Left forelimb (tissue), 1 donor: ENCODE measurements at places on chromosomes 11 and 22.

DNA sequence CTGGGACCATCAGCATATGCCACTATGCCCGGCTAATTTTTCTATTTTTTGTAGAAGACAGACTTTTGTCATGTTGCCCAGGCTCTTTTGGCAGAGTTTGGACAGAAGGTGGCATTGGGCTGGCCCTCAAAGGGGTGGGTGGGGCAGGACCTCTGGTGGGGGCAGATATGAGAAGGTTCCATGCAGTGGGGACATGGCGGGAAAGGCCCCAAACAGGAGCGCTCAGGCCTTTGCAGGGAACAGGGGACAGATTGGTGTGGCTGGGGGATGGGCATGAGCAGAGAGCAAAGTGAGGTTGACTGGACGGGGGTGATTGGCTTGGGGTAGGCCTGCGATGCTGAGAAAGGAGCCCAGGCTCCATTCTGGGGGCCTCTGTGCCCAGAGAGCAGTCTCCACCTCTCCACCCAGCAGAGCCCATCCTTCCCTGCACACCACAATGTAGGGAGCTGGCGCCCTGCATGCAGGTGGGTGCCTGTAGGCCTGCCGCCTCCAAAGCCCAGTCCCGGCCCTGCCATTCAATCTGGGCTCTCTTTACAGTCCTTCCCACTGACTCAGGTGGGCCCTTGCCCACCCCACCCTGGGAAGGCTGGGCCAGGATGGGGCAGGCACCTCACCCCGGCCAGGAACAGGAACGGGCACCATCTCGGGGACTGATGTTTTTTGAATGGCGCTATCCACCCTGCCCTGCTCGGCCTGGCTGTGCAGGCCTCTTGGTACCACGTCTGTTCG, 98.7 kb downstream of the MORC2 start:
- peak; percentile 33 for DNase-seq

DNA sequence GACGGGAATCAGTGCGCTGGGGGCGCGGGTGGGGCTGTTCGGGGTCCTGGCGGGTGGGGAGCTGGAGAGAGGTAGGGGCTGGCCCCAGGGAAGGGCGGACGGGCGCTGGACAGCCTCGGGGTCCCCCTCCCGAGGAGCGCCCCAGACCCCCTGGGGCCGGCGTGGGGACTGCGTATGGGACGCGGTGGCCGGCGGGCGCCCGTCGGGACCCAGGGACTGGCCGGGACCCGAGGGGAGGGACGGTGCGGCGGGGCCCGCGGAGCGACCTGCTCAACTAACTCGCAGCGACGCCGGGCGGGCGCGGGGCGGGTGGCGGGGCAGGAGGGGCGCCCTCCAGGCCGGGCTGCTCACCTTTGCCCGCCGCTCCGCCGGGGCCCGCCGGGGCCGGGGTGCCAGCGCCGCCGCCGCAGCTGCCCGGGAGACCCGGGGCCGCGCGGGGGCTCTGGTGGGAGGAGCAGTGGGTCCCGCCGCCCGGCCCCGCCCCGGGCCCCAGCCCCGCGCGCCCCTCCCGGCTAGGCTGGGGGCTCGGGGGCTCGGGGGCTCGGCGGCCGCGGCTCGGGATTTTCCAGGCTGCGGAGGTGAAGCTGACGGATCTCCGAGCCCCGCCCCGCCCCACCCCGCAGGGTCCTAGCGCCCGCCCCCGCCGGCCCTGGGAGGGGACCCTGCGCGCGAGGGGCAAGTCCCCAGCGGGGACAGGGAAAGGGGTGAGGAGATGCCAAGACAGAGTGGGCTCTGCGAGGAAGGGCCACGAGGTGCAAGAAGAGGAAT, 12.3 kb downstream of the STARD10 start:
- DNase-seq: peak; percentile 71

GRCh38 chr11:72642043-72642883, 32.0 kb downstream of the PDE2A start:
- DNase-seq: no peak

- no peak for DNase-seq
These were observed 6.2 kb downstream of the TUB start for GRCh38 chr11:8087185-8087584.

GRCh38 chr11:64872790-64873488, 5.5 kb downstream of the EHD1 start:
- no peak for DNase-seq

GRCh38 chr22:22348127-22348814, 103.7 kb downstream of the VPREB1 start:
- DNase-seq: no peak

DNA sequence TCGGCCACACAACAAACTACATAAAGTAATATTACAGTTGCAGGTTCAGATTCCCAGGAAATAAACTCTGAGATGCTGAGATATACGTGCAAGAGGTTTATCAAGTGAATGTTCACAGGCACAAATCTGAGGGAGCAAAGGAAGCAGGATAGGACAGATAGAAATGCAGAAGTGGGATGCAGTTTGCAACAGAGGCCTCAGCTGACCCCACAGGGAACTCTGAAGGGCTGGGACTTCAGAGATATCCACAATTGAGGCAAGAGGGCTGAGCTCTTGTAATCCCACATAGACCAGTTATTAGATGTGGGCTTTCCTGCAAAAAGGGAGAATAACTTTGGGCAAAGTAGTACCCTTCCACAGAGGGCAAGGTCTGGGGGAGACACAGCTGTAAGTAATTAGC, 25.4 kb upstream of the ARHGAP20 start:
- no peak for DNase-seq

DNA sequence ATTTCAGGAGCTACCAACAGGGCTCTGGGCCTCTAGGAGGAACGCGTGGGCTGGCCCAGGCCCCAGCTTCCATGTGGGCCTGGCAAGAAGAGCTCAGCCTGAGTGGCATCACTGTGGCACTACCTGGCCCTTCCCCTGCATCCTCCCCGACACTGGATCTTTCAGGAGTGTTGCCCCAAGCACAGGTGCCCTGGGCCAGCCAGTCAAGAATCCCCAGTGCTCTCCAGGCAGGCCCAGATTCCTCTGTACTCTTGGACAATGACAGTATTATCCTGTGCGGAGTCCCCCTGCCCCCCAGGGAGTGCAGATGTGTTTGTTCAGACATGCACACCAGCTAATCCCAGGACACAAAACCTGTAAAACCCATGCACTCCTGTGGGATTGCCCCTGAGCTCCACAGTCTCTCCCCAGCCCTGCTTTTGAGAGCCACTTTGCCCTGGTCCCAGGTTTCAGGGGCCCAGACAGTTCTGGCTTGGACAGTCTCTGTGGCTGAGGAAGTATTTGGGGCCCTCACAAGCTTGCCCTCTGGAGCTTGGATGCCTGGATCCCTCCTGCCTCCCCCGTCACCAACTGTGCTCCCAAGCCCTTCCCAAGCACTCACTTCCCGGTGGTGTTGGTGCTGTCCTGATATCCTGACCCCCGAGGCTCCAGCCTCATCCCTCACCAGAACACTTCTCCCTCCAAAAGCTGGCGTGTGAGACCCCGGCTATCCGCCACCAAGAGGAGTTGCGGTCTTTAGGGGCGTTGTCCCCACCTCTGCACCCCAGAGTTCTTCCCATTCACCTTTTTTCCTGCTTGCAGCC, 39.9 kb downstream of the KCNC1 start:
- DNase-seq: no peak

DNA sequence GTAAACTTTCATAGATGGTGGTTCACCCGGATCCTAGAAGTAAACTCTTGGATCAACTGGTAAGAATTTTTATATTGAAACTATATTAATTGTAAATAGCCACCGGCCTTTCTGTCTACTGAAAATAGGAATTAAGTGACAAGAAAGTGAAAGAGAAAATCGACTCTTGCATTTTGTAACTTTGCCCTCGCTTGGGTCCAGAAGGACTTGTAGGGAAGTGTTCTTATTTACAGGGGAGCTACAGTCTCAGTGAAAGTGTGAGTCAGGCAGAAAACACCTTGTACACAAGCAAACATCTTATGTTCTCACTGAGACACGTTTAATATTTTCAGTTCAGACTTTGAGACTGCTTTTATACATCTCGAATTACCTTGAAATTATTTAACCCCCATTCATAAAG, 238.9 kb downstream of the BLID start:
- DNase-seq: no peak

DNA sequence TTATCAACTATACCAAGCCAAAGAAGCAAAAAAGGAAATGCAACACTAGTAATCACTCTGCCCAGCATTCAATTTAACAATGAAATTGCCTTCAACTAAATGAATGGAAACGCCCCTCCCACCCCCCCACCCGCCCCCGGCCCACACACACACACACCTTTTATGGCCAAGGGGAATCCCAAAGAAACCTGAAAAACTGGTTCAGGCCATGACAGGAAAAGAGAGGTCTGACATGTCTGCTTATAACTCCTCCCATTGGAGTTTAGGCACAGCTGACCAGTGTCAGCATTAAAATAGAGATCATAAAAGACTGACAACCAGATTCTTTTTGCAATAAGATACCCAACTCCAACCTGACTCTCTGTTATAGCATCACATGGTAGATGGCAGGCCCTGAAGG, 42.6 kb downstream of the ACER3 start:
- no peak for DNase-seq

- DNase-seq: no peak
These were observed 301.9 kb upstream of the ZC3H12C start for GRCh38 chr11:109791337-109791736.

DNA sequence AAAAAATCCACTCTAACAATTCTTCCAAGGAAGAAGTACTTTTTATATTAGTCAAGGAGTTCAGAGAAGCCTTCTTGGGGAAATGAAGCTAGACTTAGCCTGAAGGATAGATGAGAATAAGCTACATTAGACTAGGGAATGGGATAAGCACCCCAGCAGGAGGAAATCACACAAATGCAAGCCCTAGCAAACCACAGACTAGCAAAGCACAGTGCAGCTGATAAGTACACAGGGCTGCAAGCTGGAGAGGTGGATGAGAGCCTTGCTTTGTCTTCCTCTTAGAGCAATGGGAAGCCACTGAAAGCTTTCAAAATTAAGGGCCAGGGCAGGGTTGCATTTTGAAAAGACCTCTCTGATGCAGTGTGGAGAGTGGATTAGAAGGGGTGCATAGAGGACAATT, 946.2 kb downstream of the LRRC4C start:
- DNase-seq: no peak

DNA sequence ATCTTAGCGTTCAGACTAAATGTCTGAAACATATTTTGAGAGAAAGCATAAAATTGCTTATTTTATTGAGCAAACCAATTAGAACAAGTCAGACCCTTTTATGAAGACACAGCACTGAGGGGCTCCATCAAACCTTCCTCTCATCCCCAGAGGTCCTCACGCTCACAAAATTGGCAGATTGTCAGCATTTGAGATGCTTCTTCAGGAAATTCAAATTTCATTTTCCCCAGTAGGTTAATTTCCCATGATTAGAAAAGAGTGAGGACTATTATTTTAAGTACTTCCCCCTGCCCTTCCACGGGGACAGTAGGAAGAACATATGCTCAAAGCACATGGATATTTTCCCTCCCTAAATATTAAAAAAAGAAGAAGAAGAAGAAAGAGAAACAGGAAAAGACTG, 851.8 kb downstream of the BRD1 start:
- no peak for DNase-seq

- DNase-seq: no peak
These were observed 21.4 kb downstream of the TMPRSS6 start for GRCh38 chr22:37088108-37088605.

GRCh38 chr11:3853545-3853842, 2.0 kb upstream of the STIM1 start:
- no peak for DNase-seq

GRCh38 chr22:36643033-36643432, 60.5 kb downstream of the CACNG2 start:
- no peak for DNase-seq

GRCh38 chr22:50505776-50506610, 1.5 kb downstream of the LMF2 start:
- no peak for DNase-seq

DNA sequence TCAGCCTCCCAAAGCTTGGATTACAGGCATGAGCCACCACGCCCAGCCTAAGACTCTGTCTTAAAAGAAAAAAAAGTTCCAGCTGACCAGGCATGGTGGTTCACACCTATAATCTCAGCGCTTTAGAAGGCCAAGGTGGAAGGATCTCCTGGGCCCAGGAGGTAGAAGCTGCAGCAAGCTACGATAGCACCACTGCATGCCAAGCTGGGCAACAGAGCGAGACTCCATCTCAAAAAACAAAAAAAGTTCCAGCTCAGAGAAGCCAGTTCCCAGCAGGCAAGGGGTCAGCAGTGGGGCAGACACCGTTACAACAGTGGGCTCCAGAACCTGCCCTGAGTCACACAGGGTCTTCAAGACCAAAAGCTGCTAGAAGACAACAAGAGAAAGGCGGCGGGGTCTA, 3.3 kb downstream of the TMEM184B start:
- DNase-seq: no peak

GRCh38 chr11:101390539-101390938, 193.3 kb downstream of the TRPC6 start:
- DNase-seq: no peak

GRCh38 chr11:130652671-130653335, 204.4 kb downstream of the ADAMTS15 start:
- no peak for DNase-seq

DNA sequence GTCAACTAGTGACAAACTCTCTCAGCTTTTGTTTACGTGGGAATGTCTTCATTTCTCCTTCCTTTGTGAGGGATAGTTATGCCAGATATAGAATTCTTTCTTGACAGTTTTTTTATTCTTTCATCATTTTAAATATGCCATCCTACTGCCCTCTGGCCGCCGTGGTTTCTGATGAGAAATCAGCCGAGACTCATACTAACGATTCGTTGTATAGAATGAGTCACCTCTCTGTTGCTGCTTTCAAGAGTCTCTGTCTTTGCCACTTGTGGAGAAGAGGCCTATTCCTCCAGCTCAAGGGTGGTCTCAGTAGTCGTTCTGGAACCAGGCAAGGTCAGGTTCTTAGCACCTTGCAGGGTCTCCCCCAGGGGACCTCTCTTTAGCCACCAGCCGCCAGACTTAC, 8.0 kb downstream of the MYO7A start:
- DNase-seq: no peak

- no peak for DNase-seq
These were observed 78.1 kb upstream of the CCND1 start for GRCh38 chr11:69562816-69563215.

DNA sequence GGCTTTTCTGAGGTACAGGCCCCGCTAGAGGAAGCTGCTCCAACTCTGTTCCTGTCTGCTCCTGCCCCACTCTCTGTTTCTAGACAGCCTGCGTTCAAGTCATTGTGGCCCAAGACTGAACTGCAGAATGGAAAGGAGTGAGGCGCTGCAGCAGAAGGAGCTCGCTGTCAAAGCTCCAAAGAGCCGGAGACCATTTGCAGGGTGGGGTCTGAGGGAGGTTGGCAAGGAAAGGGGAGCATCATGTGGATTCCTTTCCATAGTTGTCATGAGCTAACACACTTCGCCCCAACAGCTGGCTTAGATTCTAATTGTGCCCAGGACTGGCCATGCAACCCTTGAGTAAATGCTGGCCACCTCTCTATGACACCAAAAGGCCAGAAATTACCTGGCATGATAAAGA, 18.8 kb downstream of the APOL4 start:
- DNase-seq: no peak
